Activated naive CD8-positive, alpha-beta T cell treated with anti-CD3 and anti-CD28 coated beads for 36 hours (primary cell): ENCODE measurements at places on chromosomes 4 and X. TPM values are rescaled to one million over a fixed set of nuclear protein-coding genes. Genes with fewer than 3 reads are reported as not detected.

The TTC29 gene
- not detected for total RNA-seq

The NPNT gene
- total RNA-seq: not detected

The AGTR2 gene
- total RNA-seq: not detected

The PDGFRA gene
- total RNA-seq: not detected

DNA sequence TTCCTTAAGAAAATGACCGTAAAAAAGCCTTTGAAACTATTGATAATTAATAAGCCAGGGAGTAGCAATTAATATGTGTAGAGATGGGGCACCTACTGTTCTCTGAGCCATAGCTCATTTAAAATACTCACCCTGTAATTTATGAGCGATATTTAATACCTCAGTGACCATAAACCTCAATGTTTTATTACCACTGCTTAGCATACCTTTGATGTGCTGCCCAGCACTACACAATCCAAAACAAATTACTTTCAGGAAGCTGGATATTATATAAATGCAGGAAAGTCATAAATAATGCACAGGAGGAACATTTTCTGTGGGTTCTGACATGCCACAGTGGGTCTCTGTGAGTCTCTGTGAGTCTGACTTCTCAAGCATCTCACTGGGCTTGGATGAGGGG lies 166.1 kb upstream of the RPL34 start:
- DNase-seq: no peak

- DNase-seq: no peak
Measured at GRCh38 chrX:45497290-45497689, 296.6 kb upstream of the DIPK2B start.

DNA sequence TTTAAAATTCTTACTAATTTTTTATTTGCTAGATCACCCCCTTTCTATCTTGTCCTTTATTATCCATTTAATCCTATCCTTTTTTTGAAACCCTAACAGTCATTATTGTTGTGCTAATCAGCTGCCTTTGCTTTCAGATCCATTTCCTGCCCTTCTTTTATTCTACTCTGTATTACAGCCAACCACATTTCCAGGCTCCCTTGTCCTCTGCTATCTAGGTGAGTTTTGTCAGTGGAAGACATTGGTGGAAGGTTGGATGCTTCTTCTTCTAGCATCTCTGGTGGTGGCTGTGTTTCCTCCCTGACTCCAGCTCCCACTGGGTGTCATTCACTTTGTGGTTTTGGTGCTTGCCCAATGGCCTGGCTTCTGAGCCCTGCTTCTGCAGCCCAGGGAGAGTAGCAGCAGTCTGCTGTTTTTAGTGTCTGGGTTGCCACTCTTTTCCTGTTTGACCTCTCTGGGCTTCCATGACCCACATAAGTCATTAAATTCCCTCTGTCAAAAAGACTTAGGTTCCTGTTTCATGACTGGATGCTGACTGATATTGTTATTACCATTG lies 225.2 kb upstream of the PGRMC2 start:
- DNase-seq: no peak

GRCh38 chr4:11496351-11496829 lies 67.7 kb upstream of the HS3ST1 start:
- DNase-seq: no peak

GRCh38 chr4:104500442-104500841 lies 5.7 kb upstream of the CXXC4 start:
- no peak for DNase-seq

GRCh38 chrX:11960031-11960430 lies 178.2 kb upstream of the FRMPD4 start:
- DNase-seq: no peak

GRCh38 chr4:57044279-57044678 lies 65.6 kb downstream of the POLR2B start:
- no peak for DNase-seq

DNA sequence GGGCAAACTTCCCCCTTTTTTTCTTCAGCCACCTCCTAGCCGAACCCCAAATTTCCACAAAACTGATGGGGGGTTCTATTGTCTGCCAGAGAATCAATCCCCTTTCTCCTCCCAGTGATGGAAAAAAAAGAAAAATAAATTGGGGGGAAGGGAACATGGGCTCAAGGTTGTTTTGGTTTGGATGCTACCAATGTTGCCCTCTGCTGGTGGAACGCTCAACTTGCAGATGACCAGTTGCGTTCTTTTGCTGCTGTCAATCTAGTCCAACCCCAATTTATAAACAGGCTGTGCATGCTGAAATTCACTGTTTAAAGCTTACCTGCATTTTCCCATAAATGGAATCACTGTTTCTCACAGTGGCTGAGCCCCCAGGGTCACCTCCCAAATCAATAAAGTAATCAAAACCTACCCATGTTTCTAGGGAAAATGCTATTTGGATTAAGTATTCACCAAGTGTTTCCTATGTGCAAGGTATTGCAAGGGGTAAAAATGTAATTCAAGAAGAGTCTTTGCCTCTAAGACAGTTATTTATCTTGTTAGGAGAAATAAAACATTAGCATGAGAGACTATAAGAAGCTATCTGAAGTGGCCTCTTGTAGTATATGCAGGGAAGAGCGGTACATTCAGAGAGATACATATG lies 116.7 kb upstream of the TMEM164 start:
- DNase-seq: peak; percentile 2
